ENCODE measurements at places on chromosomes 5 and 9.

- H3K27me3 ChIP-seq, result no peaks in the 10 kb centered on the region
- H3K4me3 ChIP-seq, result no peak overlapping the region
- no peak for DNase-seq
- H3K4me1 ChIP-seq, result peaks cover 8% of the 10 kb centered on the region
- no peaks in the 10 kb centered on the region for H3K36me3 ChIP-seq
Observed at GRCh38 chr9:99488131-99489059, 266.3 kb downstream of the SEC61B start.

GRCh38 chr9:88748566-88749261, 213.7 kb downstream of the NXNL2 start:
- peaks cover 32% of the 10 kb centered on the region for H3K4me1 ChIP-seq
- peak overlapping the region; percentile 30 for H3K27ac ChIP-seq
- no peaks in the 10 kb centered on the region for H3K36me3 ChIP-seq
- H3K4me3 ChIP-seq, result no peak overlapping the region
- DNase-seq, result no peak

DNA sequence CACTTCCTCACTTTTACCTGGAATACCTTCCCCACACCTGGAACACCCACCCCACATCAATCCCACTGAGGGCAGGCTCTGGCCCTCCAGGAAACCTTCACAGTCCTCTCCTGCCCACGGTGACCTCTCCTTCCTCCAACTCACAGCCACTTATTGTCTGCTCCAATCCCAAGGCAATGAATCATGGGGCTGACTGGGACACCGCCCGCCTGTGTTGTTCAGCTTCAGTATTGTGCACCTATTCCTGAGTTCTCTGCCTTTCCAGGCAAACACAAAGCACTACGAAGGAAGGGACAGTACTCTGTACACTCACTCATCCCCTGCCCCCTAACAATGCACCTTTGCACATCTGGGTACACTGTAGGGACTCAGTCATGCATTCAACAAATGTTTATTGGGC, 7.3 kb downstream of the PCDH1 start:
- H3K27ac ChIP-seq, result peak overlapping the region; percentile 15
- peaks cover 12% of the 10 kb centered on the region for H3K36me3 ChIP-seq
- no peaks in the 10 kb centered on the region for H3K27me3 ChIP-seq

DNA sequence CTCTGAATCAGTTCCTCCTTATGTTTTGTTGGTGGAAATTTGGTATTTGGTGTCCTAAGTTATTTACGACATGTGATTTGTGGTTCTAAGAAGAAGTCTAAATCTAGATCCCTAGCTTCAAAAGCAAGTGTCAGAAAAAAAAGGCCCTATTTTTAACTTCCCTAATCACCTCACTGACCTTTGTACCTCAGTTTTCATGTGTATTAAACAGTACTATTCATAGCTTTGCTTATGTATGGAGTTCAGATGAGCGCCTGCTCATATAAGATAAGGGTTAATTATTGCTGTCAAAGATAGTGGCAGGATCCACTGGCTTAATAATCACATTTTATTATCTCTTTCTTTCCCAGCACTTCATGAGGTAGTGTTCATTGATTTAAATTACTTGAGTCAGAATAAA, 318.2 kb downstream of the PARP8 start:
- no peaks in the 10 kb centered on the region for H3K36me3 ChIP-seq
- H3K27ac ChIP-seq, result no peak overlapping the region
- H3K27me3 ChIP-seq, result no peaks in the 10 kb centered on the region
- DNase-seq, result no peak
- H3K4me1 ChIP-seq, result no peaks in the 10 kb centered on the region
- H3K4me3 ChIP-seq, result no peak overlapping the region

DNA sequence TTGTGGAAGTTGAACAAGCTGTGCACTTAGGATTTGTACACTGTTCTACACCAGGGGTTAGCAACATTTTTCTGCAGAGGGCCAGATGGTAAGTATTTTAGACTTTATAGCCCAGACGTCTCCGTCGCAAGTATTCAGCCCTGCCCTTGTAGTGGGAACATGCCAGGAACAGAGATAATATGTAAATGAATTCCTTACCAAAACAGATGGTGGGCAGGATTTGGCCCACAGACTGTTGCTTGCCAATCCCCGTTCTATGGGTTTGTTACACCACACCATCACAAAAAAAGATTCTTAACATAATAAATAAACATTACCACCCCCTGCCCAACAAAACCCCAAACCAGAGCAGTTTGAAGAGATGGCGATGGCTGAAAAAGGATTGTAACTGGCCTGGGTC, 74.3 kb downstream of the AMBP start:
- H3K27me3 ChIP-seq, result no peaks in the 10 kb centered on the region
- H3K4me3 ChIP-seq, result no peak overlapping the region
- H3K27ac ChIP-seq, result no peak overlapping the region
- H3K36me3 ChIP-seq, result peaks cover 37% of the 10 kb centered on the region
- DNase-seq, result no peak
- peaks cover 8% of the 10 kb centered on the region for H3K4me1 ChIP-seq

GRCh38 chr5:171094356-171094755, 214.7 kb upstream of the TLX3 start:
- no peak overlapping the region for H3K27ac ChIP-seq
- H3K4me1 ChIP-seq, result no peaks in the 10 kb centered on the region
- H3K27me3 ChIP-seq, result no peaks in the 10 kb centered on the region
- H3K4me3 ChIP-seq, result no peak overlapping the region
- DNase-seq, result no peak

DNA sequence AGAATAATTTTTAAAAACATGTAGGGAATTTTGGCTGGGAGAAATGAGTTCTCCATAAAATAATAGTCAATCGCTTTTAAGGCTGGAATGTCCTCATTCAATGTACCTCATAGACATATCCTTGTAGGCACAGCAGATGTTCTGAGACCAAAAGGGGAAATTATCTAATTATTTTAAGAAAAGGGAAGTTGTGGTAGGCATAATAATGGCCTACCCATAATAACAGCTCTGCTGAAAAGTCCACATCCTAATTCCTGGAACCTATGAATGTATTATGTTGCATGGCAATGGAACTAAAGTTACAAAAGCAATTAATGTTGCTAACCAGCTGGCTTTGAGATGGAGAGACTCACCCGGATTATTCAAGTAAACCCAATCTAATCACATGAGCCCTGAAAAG, 216.1 kb downstream of the TRIM36 start:
- no peak overlapping the region for H3K27ac ChIP-seq
- no peaks in the 10 kb centered on the region for H3K36me3 ChIP-seq
- no peak overlapping the region for H3K4me3 ChIP-seq
- H3K4me1 ChIP-seq, result no peaks in the 10 kb centered on the region
- no peak for DNase-seq
- no peaks in the 10 kb centered on the region for H3K27me3 ChIP-seq

DNA sequence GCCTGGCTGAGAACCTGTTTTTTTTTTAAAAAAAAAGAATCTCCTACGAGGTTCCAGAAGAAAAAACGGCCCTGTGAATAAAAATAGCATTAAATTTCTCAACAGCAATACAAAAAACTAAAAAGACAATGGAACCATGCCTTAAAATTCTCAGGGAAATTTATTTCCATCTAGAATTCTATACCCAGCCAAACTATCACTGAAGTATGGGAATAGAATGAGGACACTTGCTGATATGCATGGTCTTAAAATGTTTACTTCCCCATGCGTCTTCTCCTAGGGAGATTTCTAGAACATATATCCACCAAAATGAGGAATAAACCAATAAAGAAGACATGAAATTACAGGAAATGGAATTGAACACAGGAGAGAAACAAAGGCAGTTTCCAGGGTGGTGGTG, 16.5 kb upstream of the NSMF start:
- H3K36me3 ChIP-seq, result no peaks in the 10 kb centered on the region
- no peaks in the 10 kb centered on the region for H3K4me1 ChIP-seq
- H3K27me3 ChIP-seq, result no peaks in the 10 kb centered on the region
- no peak overlapping the region for H3K4me3 ChIP-seq
- no peak overlapping the region for H3K27ac ChIP-seq

- peaks cover 4% of the 10 kb centered on the region for H3K4me1 ChIP-seq
- no peaks in the 10 kb centered on the region for H3K27me3 ChIP-seq
- H3K36me3 ChIP-seq, result no peaks in the 10 kb centered on the region
- H3K4me3 ChIP-seq, result no peak overlapping the region
Observed at GRCh38 chr5:74595143-74595925, 45.2 kb downstream of the ENC1 start.

- no peaks in the 10 kb centered on the region for H3K27me3 ChIP-seq
- no peak overlapping the region for H3K4me3 ChIP-seq
- no peak overlapping the region for H3K27ac ChIP-seq
- H3K4me1 ChIP-seq, result no peaks in the 10 kb centered on the region
Observed at GRCh38 chr9:121784731-121785411, 133.4 kb downstream of the DAB2IP start.

DNA sequence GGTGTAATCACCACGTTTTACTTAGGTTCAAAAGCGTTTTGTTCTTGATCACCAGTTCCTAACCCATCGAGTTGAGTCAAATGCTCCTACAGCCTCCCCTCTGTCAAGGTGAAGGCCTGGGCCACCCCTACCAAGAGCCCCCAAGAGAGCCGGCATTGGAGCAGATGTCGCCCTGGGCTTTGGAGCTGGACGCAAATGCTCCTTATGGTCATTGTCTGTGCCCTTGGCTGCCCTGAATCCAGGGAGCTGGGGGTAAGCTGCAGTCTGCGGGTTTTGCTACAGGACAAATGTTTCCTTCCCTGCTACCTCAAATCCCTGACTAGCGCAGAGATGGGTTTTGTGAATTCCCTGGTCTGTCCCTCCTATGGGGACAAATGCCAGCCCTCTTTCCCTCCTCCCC, 4.9 kb downstream of the RNF183 start:
- H3K4me1 ChIP-seq, result no peaks in the 10 kb centered on the region
- H3K36me3 ChIP-seq, result peaks cover 1% of the 10 kb centered on the region
- H3K4me3 ChIP-seq, result no peak overlapping the region
- H3K27ac ChIP-seq, result no peak overlapping the region

DNA sequence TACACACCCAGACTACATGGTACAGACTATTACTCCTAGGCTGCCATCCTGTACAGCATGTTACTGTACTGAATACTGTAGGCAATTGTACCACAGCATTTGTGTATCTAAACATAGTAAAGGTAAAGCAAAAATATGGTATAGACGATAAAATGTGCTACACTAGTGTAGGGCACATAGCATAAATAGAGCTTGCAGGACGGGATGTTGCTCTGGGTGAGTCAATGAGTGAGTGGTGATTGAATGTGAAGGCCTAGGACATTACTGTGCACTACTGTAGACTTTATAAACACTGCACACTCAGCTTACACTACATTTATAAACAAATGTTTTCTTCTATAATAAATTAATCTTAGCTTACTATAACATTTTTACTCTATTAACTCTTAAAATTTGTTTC, 25.6 kb downstream of the ANKRD55 start:
- DNase-seq, result no peak
- H3K36me3 ChIP-seq, result no peaks in the 10 kb centered on the region
- no peak overlapping the region for H3K27ac ChIP-seq
- no peaks in the 10 kb centered on the region for H3K27me3 ChIP-seq
